Effector memory CD4-positive, alpha-beta T cell (primary cell): ENCODE measurements at places on chromosomes 7 and 10.

GRCh38 chr10:131898061-131898460, 2.7 kb upstream of the PPP2R2D start:
- peaks cover 11% of the 10 kb centered on the region for H3K4me1 ChIP-seq
- no peak overlapping the region for H3K27ac ChIP-seq
- H3K36me3 ChIP-seq = no peaks in the 10 kb centered on the region
- no peak overlapping the region for H3K4me3 ChIP-seq
- no peak for DNase-seq
- H3K27me3 ChIP-seq = no peaks in the 10 kb centered on the region

DNA sequence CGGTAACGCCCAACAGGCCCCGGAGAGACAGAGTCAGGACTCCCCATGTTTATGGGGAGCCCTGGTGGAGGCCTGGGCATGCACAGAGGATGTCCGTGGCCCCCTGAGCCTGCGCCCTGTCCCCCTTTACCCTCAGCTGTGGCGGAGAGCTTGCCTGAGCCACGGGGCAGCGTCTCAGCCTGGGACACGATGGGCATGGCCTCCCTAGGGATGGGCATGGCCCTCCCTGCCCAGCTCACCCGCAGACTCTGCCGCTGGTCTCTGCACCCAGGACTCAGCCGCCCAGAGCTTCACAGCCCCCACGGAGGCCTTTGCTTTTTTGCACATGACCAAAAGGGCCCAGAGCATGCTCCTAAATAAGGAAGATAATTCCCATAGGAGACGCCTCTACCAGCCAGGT, 394.2 kb downstream of the PTPRN2 start:
- H3K27me3 ChIP-seq = no peaks in the 10 kb centered on the region
- no peak overlapping the region for H3K27ac ChIP-seq
- no peak for DNase-seq
- H3K4me3 ChIP-seq = no peak overlapping the region
- H3K4me1 ChIP-seq = no peaks in the 10 kb centered on the region

GRCh38 chr10:132845041-132845551, 59.1 kb upstream of the NKX6-2 start:
- H3K36me3 ChIP-seq = no peaks in the 10 kb centered on the region
- H3K27ac ChIP-seq = no peak overlapping the region
- H3K4me3 ChIP-seq = no peak overlapping the region
- no peak for DNase-seq
- no peaks in the 10 kb centered on the region for H3K27me3 ChIP-seq
- H3K4me1 ChIP-seq = no peaks in the 10 kb centered on the region

- no peak for DNase-seq
- no peak overlapping the region for H3K4me3 ChIP-seq
- no peak overlapping the region for H3K27ac ChIP-seq
- H3K36me3 ChIP-seq = no peaks in the 10 kb centered on the region
- peaks cover 7% of the 10 kb centered on the region for H3K4me1 ChIP-seq
- no peaks in the 10 kb centered on the region for H3K27me3 ChIP-seq
Observed at GRCh38 chr10:48804740-48805182, 120.1 kb downstream of the WDFY4 start.

DNA sequence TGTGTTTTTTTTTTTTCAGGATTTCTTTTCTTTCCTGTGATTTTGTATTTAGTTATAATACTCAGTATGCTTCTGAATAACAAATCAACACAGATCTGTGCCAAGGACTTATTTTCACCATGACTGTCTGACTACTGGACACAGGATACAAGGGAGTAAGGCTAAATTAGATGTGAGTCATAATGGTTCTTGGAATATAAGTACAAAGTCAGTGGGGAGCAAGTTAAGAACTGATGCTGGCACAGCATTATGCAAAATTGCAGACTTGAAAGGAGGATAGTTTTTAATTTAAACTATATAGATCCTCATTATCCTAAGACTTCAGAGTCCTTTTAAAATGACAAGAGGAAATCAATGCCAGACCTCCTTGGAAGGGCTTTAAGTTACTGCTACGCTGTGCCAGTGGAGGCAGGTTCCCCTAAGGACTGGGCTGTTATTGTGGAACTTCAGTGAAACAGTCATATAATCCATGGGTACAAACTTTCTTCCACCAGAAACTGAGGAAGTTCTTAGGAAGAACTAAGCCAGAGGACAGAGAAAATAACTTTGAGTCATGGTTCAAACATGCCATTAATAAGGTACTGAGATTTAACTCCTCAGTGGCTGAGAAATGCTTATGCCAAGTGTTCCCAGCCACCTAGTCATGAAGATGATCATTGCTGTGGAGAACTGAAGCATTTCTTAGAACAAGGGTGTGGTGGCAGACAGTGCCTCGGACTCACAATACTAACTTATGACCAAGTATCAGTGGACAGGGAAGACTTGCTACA, 531.2 kb downstream of the HTR7 start:
- no peak overlapping the region for H3K27ac ChIP-seq
- no peaks in the 10 kb centered on the region for H3K36me3 ChIP-seq
- no peaks in the 10 kb centered on the region for H3K27me3 ChIP-seq

DNA sequence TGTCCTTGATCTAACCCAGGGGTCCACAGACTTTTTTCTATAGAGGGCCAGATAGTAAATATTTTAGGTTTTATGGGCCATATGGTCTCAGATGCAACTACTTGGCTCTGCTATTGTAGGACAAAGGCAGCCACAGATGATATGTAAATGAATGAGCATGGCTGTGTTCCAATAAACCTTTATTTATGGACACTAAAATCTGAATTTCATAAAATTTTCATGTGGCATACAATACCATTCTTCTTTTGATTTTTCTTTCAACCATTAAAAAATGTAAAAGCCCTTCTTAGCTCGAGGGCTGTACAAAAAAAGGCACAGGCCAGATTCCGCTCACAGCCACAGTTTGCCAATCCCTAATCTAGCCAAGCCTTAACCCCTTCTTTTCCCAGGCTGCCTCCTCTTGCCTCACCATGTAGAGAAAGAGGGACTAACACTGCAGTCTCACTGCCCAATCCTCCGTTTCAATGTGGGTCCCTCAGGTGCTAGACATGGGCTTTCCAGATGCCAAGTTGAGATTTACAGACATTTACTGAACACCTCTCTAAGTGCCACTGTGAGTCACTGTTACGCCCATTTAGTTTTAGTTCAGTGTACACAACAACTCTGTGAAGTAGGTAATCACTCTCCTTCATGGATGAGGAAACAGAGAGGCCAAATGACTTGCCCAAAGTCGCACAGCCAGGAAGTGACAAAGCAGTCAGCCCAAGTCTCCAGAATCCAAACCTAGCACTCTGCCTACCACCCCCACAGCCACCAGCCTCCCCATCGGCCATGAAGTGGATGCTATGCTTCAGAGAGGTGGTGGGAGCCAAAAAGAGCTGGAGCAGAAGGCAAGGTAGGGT, 132.6 kb upstream of the PDLIM1 start:
- no peak overlapping the region for H3K27ac ChIP-seq
- no peak overlapping the region for H3K4me3 ChIP-seq
- DNase-seq = no peak
- no peaks in the 10 kb centered on the region for H3K36me3 ChIP-seq

DNA sequence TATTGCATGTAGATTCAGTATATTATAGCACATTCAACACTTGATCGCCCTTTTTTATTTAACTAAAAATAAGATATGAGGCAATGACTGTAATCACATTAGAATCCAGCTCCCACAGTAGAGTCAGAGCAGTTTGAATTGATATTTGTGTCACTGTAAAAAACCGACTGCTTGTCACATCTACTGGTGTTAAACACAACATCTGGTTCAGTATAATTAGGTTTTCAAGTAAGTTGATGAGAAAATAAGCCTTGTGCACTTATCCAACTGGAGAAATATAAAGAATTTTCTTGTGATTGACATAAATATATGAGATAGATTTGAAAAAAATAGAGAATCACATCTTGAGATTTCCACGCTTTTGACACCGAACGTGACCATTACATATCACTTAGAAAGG, 69.0 kb downstream of the CHRM2 start:
- no peak overlapping the region for H3K4me3 ChIP-seq
- H3K36me3 ChIP-seq = no peaks in the 10 kb centered on the region
- no peak for DNase-seq
- no peaks in the 10 kb centered on the region for H3K4me1 ChIP-seq
- no peaks in the 10 kb centered on the region for H3K27me3 ChIP-seq

DNA sequence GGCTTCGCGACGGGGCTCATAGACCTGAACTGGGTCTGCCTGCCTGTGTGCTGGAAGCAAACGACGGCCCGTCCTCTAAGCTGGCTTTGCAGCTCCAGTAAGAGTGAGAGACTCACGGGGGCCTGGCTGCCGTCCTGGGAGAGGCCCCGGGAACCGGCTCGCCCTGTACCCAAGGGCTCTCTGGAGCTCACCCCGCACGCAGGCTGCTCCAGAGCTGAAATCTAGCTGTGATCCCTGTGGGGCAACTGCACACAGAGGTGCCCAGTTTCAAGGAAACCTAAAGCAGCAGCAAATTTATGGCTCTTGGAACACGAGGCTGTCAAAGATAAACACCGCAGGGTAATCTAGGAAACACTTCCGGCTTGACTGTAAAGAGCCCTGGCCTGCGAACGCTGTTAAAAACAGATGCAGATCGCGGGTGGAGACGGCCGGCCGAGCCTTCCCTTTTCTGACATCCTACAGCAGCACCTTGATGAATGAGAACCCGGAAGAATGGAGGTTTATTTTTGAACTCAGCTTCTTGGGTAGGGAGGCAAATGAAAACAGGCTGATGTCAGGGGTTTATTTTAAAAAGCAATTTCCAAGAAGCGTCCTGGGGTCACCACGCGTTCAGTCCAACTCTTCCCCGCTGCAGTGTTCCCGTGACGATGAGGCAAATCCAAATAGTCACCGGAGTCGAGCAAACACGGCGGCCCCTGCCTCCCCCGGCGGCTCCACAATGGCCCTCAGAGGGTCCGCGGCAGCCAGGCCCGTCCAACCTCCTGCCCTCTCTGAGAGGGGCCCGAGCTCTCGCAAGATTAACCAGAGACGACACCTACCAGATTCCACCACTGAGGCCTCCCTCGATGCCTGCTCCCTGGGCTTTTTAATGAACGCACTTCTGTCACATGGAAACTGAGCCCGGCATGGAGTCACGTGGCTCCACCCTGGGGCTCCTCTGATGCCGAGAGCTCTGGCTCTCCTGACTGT, 29.6 kb downstream of the AMZ1 start:
- DNase-seq = no peak
- H3K36me3 ChIP-seq = no peaks in the 10 kb centered on the region
- H3K4me3 ChIP-seq = no peak overlapping the region
- H3K4me1 ChIP-seq = peaks cover 32% of the 10 kb centered on the region
- H3K27ac ChIP-seq = no peak overlapping the region

- H3K36me3 ChIP-seq = no peaks in the 10 kb centered on the region
- H3K27ac ChIP-seq = no peak overlapping the region
- H3K27me3 ChIP-seq = no peaks in the 10 kb centered on the region
- no peak for DNase-seq
Observed at GRCh38 chr7:12646139-12646538, 41.3 kb upstream of the ARL4A start.

DNA sequence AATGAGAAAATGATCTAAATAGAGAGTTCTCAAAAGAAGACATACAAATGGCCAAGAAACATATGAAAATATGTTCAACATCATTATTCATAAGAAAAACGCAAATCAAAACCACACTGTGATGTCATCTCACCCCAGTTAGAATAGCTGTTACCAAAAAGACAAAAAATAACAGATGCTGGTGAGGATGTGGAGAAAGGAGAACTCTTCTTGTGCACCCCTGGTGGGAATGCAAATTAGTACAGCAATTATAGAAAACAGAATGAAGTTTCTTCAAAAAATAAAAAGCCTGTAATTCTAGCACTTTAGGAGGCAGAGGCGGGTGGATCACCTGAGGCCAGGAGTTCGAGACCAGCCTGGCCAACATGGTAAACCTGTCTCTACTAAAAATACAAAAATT, 199.3 kb downstream of the PARD3 start:
- no peaks in the 10 kb centered on the region for H3K36me3 ChIP-seq
- H3K4me3 ChIP-seq = no peak overlapping the region
- no peaks in the 10 kb centered on the region for H3K27me3 ChIP-seq
- no peak overlapping the region for H3K27ac ChIP-seq
- H3K4me1 ChIP-seq = no peaks in the 10 kb centered on the region
- DNase-seq = no peak

DNA sequence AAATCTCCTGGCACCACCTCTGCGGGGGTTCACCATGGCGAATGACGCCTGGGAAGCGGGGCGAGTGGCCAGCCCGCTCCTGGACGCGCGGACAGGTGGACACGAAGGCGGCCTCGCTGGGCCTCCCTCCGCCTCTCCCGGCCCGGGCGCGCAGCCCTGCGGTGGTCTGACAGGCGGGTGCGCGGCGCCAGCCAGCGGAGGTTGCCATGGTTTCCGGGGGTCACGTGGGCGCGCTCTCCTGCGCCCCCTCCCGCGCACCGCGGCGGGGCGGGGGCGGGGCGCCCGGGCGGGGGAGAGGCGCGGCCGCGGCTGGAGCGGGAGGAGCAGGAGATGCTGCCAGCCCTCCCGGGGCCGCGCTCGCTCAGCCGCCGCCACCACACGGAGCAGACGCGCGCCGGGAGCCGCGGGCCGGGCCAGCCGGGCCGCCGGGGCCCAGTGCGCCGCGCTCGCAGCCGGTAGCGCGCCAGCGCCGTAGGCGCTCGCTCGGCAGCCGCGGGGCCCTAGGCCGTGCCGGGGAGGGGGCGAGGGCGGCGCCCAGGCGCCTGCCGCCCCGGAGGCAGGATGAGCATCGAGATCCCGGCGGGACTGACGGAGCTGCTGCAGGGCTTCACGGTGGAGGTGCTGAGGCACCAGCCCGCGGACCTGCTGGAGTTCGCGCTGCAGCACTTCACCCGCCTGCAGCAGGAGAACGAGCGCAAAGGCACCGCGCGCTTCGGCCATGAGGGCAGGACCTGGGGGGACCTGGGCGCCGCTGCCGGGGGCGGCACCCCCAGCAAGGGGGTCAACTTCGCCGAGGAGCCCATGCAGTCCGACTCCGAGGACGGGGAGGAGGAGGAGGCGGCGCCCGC, at the start of gene PRKAR2B:
Gene PRKAR2B, plus strand, starts transcription at position 359 of the 848 bp plus-strand sequence. Its CDS starts 203 bp downstream, at position 562.
- no peaks in the 10 kb centered on the region for H3K36me3 ChIP-seq
- peaks cover 9% of the 10 kb centered on the region for H3K4me1 ChIP-seq
- no peaks in the 10 kb centered on the region for H3K27me3 ChIP-seq
- peak within 1 kb of the TSS; percentile 66 for H3K4me3 ChIP-seq

DNA sequence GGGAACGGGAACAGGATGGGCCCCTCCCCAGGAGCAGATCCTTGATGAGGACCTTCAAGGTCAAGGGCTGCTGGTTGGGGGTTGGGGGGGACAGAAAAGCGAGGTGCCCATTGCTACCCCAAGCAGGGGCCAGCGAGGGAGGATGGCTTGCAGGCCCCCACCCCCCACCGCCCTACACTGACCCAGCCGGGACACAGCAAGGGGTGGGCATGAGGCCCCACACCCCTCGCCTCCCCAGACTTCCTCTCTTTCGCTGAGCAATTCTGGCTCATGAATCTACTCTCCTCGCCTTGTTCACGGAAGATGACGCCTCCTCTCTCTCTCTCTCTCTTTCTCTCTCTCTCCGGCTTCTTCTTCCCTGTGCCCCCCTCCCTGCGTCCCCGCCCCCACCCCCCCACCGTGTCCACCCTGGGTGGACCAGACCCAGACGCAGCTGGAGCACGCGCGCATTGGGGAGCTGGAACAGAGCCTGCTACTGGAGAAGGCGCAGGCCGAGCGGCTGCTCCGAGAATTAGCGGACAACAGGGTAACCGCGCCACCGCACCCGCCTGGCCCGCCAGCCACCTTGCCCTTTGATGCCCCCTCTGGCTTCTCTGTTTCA, 81.1 kb upstream of the GTF2IRD1 start:
- H3K27ac ChIP-seq = no peak overlapping the region
- no peak overlapping the region for H3K4me3 ChIP-seq
- no peaks in the 10 kb centered on the region for H3K36me3 ChIP-seq
